ENCODE measurements at places on chromosomes 16 and 17.

GRCh38 chr16:81500833-81501521, 56.4 kb downstream of the CMIP start:
- peak; percentile 92 for DNase-seq

- DNase-seq, result peak; percentile 66
Measured at GRCh38 chr17:42754782-42755181, 6.2 kb upstream of the RAMP2 start.

- no peak for DNase-seq
Measured at GRCh38 chr16:8044796-8045195, 545.5 kb downstream of the TMEM114 start.

- no peak for DNase-seq
Measured at GRCh38 chr17:79791735-79792161, 5.1 kb downstream of the CBX8 start.

GRCh38 chr16:83967091-83967490, 953 bp upstream of the NECAB2 start:
- no peak for DNase-seq

- no peak for DNase-seq
Measured at GRCh38 chr17:61968757-61969156, 41.0 kb upstream of the INTS2 start.

- DNase-seq, result no peak
Measured at GRCh38 chr16:9599415-9600120, 508.1 kb downstream of the HAPSTR1 start.

- no peak for DNase-seq
Measured at GRCh38 chr17:20967776-20968175, 75.0 kb downstream of the USP22 start.

GRCh38 chr17:11935734-11936406, 61.4 kb downstream of the ZNF18 start:
- DNase-seq, result no peak

GRCh38 chr16:57469046-57469445, 6.6 kb downstream of the POLR2C start:
- DNase-seq, result no peak

DNA sequence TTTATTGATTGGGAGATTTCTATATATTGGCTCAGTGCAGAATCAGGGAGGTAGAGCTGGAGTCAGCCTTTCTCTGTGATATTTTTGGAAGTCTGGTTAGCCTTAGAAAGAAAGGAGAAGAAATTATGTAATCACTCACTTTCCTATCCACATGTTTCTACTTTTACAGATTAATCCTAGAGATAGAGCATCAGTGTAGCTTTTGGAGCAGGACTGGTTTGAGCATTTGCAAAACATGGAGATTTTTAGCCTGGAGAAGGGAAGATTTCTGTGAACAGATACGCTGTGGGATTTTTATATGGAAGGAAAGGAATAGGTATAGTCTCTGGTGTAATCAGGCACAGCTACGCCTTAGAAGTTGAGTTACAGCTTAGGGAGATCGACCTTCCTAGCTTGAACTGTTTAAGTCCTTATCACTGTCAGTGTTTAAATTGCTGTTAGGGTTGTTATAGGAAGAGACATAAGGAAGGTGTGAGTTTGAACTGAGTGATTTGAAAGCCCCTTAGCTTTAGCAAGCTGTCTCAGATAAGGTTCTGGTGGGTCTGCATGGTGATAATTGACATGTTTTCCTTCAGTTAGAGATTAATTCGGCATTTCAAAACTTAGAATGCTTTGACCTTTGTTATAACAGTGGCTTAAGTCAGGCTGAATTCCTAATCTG, 20.5 kb downstream of the METTL9 start:
- DNase-seq, result no peak

DNA sequence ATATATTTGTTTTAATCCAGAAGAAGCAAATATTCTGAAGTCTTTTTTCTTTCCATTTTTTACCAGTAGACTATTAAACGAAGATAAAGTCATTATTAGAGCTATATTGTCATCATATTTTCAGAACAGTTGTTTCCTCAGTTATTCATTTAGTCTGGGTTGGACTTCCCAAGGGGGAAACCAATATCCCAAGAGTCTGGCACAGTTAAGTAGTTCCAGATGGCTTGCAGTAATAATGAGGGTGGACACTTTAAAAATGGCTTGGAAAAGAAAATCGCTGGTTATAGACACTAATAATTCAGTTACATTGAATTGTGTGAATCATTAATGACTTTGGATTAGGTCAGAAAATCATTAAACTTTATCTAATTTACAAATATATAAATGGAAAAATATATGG, 3.9 kb downstream of the PPM1E start:
- DNase-seq, result no peak

- DNase-seq, result no peak
Measured at GRCh38 chr17:68606451-68607307, 5.5 kb upstream of the FAM20A start.

GRCh38 chr16:56781528-56781961, 51.6 kb downstream of the NUP93 start:
- DNase-seq, result no peak

- DNase-seq, result no peak
Measured at GRCh38 chr16:10441726-10442125, 55.9 kb downstream of the ATF7IP2 start.

- DNase-seq, result no peak
Measured at GRCh38 chr17:36066365-36066985, 2.4 kb downstream of the CCL18 start.

- no peak for DNase-seq
Measured at GRCh38 chr17:28719021-28719433, 758 bp upstream of the RPL23A start.

GRCh38 chr17:44738214-44738906, 20.4 kb upstream of the ADAM11 start:
- no peak for DNase-seq
